ENCODE measurements at places on chromosomes 5 and 9. TPM values are rescaled to one million over a fixed set of nuclear protein-coding genes. Genes with fewer than 3 reads are reported as not detected.

Gene IL9
- not detected for total RNA-seq

Gene RICTOR
- 18.3 TPM for total RNA-seq

Gene SH3RF2
- 0.79 TPM for total RNA-seq

Gene ITGA1
- 4.3 TPM for total RNA-seq

Gene IL13
- not detected for total RNA-seq

Gene CCL21
- not detected for total RNA-seq

Gene AHRR
- 29.2 TPM for total RNA-seq

Gene NEK6
- total RNA-seq, result 91.1 TPM

Gene CCIN
- total RNA-seq, result 0.79 TPM

Gene TERT
- not detected for total RNA-seq

Gene BBLN
- 21.6 TPM for total RNA-seq

Gene ACOT12
- 0.17 TPM for total RNA-seq

Gene BAAT
- total RNA-seq, result not detected

Gene ZNG1C
- 22.1 TPM for total RNA-seq

Gene TAF11L10
- not detected for total RNA-seq

Gene RUFY1
- total RNA-seq, result 63.9 TPM

Gene TSLP
- 2.5 TPM for total RNA-seq

Gene FAM78A
- total RNA-seq, result 0.52 TPM

Gene ANKRD34B
- total RNA-seq, result not detected

Gene TTC23L
- total RNA-seq, result 0.52 TPM

Gene GMCL2
- total RNA-seq, result not detected

Gene CCDC192
- total RNA-seq, result not detected

Gene OSMR
- 20.1 TPM for total RNA-seq

Gene NAA35
- 14.6 TPM for total RNA-seq

Gene ANXA2R
- total RNA-seq, result 5.7 TPM
